ENCODE measurements at places on chromosomes 2 and 18.

DNA sequence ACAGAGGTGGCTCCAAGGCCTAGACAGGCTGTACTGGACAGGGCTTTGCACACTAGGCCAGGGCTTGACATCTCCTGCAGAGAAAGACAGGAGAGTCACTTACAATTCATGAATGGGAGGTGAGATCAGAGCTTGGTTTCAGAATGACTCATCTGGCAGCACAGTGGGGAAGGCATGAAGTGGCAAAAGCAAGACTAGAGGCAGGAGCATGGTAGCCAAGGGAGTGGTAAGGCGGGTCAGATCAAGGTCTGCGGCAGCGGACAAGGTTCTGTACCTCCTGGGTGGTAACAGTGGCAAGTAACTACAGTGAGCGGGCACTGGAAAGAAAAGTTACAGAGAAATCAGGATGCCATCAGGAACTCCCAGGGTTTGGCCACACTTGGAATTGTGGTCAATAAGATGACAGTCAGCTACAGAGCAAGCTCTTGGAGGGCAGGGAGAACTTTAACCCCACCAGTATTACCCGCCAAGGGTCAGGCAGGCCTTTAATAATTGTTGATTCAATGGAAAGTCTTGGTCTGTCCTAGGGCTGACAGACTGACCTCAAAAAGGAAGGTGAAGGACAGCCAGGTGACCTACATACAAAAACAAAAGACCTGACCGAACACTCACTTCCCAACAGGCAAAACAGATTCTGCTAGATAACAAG lies 5.7 kb downstream of the MCFD2 start:
- peak; percentile 46 for DNase-seq

GRCh38 chr2:126655500-126656430 lies at the start of gene GYPC:
TSS of gene GYPC (plus strand) at chr2:126656158. CDS start at chr2:126656264, 106 bp downstream.
- peak; percentile 24 for DNase-seq

- no peak for DNase-seq
These were observed 193.2 kb upstream of the MEX3C start for GRCh38 chr18:51390702-51391101.

- peak; percentile 17 for DNase-seq
These were observed 5.0 kb downstream of the NDUFS1 start for GRCh38 chr2:206154197-206154596.

DNA sequence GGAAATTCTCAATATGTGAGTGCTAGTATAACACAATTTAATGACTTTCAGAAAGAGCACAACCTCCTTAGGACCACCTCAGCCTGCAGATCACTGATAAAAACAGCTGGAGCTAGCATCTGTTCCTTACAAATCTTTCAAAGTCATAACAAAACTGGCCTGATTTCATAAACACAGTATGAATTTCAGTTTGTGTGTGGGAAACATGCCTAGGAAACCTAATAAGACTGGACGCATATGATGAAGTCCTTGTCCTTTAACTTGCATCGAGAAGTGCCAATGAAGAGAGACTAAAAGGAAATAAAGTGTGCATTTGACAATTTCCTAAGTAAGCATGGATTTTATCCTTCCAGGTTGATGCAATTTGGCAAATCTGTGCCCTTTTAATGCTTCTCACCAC lies 74.1 kb upstream of the KLHL14 start:
- DNase-seq: no peak

GRCh38 chr2:237156031-237156856 lies 70.6 kb downstream of the COPS8 start:
- DNase-seq: no peak

- no peak for DNase-seq
These were observed 66.8 kb downstream of the PDE11A start for GRCh38 chr2:178005756-178006155.

GRCh38 chr18:7950380-7951136 lies 383.4 kb downstream of the PTPRM start:
- DNase-seq: no peak

DNA sequence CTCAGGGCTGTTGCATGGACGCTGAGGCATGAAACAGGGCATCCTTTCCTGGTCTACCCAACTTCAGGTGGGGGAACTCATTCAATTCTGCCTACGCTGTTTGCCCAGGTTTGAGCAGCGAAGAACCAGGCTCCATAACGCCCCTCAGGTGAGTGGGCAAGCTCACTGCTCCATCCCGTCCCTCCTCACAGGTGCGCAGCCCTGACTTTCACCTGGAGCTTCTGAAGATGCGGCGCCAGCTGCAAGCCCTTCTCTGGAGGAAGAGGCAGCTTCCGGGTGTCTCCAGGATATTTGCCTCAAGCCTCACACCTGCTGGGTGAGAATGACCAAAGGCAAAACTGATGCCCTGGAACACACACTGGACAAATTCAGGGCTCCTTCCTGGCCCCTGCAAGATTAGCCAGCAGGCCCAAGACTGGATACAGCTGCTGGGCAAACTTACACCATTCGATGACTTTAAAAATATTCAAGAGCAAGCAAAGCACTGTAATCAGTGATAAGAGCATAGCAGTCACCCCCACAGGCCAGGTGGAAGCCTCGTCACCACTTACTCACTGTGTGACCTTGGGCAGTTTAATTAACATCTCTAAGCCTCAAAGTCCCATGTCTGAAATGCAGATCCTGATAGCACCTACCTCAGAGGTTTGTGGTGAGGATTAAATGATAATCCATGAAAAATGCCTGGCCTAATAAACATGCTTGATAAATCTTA lies 97.7 kb downstream of the GYPC start:
- no peak for DNase-seq

GRCh38 chr2:227817850-227818674 lies 4.4 kb downstream of the CCL20 start:
- peak; percentile 99 for DNase-seq

- no peak for DNase-seq
These were observed 929.5 kb downstream of the ERBB4 start for GRCh38 chr2:211609127-211609526.

GRCh38 chr2:95526360-95527341 lies 42.1 kb upstream of the TRIM43B start:
- peak; percentile 32 for DNase-seq

DNA sequence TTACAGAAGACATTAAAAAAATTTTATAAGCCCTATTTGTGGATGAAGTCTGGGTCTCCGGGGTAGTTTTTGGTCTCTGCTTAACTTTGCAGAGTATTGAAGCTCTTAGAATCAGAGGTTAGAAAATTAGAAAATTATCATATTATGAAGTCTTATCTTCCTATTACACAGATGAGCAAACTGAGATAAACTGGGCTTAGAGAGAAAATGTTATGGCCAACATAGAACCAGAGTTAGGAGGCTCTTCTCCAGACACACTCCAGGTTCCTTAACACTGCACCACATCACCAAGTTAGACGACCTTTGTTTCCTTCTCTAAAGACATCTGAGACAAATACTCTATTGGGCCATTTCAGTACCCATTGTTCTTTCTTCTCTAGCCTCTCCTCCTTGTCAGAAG lies 36.7 kb upstream of the NEB start:
- DNase-seq: no peak

- DNase-seq: no peak
These were observed 1.5 kb downstream of the ROCK1 start for GRCh38 chr18:21109936-21110712.

- DNase-seq: no peak
These were observed 318.5 kb downstream of the GRB14 start for GRCh38 chr2:164302786-164303185.

GRCh38 chr2:241895712-241896641 lies 26.4 kb downstream of the RTP5 start:
- no peak for DNase-seq

DNA sequence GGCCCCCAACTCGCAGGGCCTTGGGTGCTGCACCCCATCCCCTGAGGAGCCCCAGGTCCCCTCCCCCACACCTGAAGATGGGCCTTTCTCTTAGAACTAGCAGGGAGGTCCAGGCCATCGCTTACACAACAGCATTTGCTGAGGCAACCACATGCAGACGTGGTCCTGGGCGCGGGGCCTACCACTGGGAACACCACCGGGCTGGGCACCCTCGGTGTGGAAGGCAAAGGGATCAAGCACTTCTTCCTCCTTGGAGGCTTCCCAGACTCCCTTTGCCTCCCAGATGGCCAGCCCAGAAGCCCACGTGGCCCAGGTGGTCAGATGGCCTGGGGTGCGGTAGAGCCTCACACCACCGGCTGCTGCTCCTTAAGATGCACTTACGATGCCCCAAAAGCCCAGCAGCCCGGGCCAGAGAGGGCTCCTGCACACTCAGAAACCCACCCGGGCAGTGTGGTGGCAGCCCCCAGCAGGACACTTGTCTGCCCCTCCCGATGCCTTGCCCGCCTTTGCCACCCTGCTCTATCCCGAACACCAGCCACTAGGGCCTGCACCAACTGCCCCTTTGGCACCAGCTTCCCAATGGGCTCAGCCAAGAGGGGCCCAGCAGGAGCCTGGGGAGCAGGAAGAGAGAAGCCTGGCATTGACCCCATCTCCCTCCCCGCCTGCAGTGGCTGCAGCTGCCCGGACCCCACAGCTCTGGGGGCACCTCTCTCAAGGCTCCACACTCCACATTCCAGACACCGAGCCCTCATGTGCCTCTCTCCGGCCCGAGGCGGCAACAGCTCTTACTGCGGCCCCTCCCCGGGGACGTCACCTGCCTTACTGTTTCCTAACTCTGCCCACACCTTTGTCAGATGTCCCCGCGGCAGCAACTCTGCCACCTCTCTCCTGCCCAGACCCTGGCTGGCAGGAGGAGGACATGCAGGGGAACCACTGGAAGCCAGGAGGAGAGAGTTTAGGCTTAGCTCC lies 13.9 kb upstream of the MLPH start:
- no peak for DNase-seq

- no peak for DNase-seq
These were observed 992.2 kb upstream of the PIK3C3 start for GRCh38 chr18:40962784-40963183.

DNA sequence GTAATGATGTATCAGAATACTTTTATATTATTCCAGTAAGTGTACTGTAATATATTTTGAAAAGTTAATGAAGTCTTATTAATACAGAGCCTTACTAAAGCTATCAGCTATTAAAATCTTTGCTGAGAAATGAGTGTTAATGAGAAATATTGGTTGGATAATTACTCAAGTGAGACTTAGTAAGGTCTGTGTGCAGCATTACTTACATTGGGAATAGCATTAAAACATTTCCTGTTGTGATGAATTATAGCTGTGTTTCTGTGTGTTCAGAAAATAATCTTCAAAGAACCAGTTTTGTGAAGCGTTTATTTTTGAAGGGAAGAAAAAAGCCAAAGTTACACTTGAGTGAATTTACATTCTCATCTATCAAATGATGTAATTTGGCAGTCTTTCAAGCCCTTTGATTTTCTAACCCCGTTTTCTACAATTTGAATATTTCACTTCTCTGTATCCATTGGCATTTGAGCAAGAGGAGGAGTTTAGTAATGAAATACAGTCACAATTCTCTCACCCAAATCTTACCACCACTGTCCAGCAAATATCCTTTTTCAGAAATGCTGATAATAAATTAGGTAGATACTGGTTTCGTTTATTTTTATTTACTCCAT lies 123.5 kb upstream of the BOD1L2 start:
- DNase-seq: no peak

DNA sequence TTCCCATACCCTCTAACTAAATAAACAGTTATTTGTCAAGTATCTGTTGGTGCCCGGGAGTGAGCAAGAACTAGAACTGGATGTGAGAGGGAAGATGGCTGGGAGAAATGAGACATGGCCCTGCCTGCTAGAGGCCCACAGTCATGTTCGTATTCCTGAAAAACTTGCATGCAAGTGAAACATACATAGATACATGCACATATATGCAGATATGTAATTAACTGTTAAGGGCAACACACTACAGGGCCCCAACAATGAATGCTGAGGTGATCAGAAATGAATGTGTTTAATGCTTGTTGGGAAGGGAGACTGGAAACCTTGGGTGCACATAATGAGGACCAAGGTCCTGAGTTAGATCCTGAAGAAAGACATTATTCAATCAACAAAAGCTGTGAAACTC lies 49.8 kb downstream of the ADD2 start:
- DNase-seq: no peak

DNA sequence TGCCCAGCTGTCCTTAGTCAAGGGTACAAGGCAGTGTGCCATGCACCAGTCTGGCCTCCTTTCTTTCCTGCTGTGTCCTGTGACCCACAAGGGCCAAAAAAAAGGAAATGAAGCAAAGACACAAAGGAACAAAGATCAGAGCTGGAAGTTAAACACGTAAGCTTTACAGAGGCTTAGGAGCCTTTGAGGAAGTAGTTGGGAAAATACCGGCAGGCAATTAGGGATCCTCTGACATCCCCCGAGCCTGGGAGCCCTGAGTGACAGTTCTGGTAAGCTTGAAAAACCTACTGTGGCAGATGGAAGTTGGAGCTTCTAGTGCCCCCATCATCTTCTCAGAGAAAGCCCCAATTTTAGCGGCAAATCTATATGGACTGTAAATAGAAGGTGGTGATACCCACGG lies 78.5 kb downstream of the SPRED2 start:
- DNase-seq: no peak

DNA sequence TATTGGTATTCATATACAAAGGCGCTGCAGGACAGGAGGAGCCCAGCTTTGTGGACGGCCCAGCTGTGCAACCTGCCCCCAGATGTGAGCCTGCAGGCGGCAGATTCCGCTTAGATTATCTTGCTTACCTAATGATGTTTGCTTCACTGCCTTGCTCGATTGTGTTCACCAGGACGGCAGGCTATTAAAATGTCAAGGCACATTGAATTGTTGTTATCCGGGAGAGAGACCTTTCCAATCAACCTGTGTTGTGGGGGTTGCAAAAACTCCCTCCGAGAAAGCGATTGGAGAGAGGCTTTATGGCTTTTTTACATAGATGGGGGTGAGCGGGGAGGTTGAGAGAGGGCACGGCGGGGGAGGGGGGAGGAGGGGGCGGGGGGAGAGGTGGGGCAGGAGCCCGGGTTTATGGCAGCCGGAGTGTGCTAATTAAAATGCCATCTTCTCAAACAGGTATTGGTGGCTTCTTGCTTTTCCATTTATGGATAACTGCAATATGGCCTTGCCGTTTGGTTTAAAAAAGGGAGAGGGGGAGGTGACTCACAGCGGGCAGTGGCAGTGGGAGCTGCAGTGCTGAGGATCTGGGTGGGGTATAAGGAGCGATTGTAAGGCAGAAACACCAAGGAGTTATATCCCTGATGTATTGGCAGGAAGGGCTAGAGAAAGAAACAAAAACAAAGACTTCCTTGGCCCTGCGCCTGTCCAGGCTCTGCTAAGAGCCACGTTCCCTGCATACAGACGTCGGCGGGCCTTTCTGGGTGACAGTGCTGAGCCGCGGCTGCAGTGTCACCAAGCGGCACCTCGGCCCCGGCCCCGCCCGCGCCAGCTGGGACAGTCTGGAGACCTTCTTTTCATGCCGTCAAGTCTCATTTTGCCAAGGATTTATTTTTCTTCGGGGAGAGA lies 97.2 kb downstream of the INSIG2 start:
- no peak for DNase-seq

DNA sequence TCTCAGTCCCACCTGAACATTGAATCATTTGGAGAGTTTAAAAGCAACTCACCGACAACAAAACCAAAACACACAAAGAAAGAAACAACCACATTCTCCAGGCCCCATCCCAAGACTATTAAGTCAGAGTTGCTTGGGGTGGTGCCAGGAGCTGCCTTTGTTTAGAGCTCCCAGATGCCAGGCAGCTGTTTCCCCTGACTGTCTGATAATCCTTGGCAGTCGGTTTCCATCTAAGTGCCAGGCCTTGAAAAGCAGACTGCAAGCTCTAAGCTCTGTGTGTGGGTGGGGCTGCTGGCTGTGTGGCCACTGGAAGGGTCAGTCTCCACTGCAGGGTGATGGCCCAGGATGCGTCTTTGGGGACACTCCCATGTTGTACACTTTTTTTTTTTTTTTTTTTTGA lies 255.3 kb upstream of the AGAP1 start:
- DNase-seq: no peak

GRCh38 chr18:10252952-10253705 lies 201.3 kb upstream of the APCDD1 start:
- DNase-seq: no peak

GRCh38 chr2:234496055-234496834 lies 636 bp downstream of the ARL4C start:
- DNase-seq: no peak
